ENCODE measurements at places on chromosomes 6 and 20.

GRCh38 chr20:53294804-53295203, 298.8 kb downstream of the ZNF217 start:
- no peak for DNase-seq

- DNase-seq: peak; percentile 41
Observed at GRCh38 chr6:45388328-45388727, 10.6 kb upstream of the SUPT3H start.

GRCh38 chr6:33030245-33030644, 20.9 kb upstream of the HLA-DOA start:
- no peak for DNase-seq

DNA sequence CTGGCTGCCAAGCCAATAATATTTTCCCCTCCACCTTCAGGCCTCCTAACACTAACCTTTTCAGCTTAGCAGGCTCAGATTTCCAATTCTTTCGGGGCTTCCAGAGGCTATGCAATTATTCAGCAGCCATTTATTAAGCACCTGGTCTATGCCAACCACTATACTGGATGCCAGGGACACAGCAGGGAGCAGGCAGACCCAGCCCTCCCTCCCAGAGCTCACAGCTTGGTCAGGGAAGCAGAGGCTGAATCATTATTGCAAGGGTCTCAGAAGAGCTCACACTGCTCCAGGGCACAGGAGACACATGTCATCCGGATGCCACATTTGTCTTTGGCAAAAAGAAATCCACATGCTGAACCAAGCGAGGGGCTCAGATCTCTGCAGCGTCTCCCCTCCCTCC, 1.3 kb downstream of the BPIFB1 start:
- DNase-seq: no peak

- no peak for DNase-seq
Observed at GRCh38 chr6:40281402-40281801, 305.8 kb downstream of the LRFN2 start.

- DNase-seq: no peak
Observed at GRCh38 chr6:108836061-108836460, 12.2 kb upstream of the ARMC2 start.

GRCh38 chr6:135655055-135655454, 157.5 kb upstream of the AHI1 start:
- no peak for DNase-seq

GRCh38 chr6:26311385-26312095, 53.5 kb upstream of the BTN3A2 start:
- peak; percentile 75 for DNase-seq

DNA sequence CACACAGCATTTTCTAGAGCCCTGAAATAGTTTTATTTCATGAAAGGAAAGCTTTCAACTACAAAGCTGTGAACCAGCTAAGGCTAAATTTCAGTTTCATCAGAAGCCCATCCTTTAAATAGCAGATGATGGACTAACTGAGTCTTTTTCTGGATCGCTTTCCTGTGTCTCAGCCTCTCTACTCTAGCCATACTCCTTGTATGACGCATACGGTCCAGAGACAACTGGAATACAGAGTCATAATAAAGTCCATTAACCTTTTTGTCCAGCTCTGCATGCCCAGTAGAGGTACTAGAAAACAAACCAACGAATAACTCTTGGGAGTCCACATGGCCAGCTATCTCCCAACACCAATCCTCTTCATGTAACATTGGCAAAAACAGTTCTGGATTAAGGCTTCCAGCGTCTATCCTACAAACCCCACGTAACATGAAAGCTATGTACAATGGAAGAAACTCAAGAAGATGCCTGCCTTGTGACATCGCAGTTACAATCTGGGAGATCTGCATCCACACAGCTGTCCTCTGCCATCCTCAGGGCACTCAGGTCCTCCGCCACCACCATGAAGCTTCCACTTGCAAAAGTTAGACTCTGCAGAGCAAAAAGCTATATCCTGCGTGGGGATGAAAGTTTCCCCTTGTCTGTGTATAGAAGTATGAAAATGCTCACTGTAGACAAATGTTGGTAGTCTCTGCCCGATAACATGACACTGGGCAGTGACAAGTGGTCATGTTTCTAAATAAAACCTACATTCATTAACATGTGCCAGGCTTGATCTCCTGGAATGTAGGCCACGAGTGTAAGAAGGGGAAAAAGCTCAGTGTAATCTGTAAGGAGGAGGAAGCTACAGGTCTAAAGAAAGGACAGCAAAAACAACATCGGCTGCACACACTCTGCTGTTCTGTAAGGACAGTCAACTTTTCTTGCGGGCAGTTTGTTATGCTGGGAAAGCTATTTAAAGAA, 360.4 kb downstream of the ESR1 start:
- DNase-seq: no peak

GRCh38 chr6:1316489-1316971, 4.6 kb downstream of the FOXQ1 start:
- peak; percentile 48 for DNase-seq

DNA sequence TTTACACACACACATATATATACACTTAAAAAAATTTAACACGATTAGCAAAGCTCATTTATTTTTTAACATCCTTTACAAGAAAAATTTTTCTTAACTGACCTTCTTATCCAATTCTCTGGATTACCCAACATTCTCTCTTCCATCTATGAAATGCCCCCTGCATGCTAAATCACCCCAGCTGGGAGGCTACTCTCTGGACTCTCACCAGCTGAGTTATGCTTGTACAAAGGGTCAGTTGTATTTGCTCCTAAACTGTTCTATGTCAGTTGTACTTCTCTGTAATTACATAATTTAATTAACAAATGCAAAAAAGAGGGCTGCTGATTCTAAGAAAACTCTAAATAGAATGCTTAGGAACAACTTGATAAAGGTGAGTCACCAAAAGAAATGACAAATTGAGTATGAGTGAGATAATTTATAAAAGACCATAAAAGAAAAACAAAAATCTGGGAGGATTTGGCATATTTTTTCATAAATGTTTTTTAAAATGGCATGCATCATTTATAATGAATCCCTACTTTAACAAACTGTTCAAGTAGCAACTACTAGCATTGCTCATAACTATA, 120.5 kb downstream of the KIF13A start:
- DNase-seq: no peak

DNA sequence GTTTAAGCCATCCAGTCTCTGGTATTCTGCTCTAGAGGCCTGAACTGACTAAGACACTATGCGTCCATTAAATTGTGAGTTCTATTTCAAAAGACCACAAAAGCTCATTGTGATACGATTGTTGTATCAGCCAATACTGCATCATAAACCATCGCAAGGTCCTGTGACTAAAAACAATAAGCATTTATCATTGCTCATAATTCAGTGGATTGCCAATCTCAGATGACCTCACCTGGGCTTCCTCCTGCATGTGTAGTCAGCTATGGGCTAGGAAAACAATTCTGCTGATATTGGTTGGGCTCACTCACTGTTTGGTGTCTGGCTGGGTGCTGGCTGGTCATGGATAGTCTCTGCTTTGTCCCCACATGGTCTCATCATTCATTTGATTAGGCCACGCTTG, 592.7 kb upstream of the BTBD3 start:
- DNase-seq: no peak

GRCh38 chr20:23251779-23252178, 98.8 kb upstream of the NXT1 start:
- DNase-seq: no peak

DNA sequence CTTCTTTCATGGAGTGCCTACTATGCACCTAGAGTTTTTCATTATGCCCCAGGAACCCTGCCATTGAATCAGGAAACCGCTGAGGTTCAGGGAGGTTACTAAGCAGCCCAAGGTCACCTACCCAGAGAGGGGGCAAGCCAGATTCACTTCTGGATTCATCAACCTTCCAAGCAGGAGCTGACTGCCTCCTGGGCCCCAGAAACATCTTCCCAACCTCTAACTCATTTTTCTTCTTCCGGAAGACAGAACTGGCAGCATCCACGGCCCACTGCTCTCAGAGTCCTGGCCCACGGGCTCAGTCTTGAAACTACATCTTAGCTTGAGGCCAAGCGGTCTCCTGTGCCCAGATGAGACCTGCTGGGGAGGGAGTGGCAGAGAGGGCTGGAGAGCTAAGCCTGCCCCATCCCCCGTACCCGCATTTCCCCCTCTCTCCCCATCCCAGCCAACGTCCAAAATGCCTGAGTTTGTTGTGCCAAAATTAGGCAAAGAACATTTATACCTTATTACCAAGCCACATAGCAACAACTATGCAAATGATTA, 281.0 kb downstream of the CDC5L start:
- no peak for DNase-seq

GRCh38 chr20:23264545-23264944, 86.0 kb upstream of the NXT1 start:
- no peak for DNase-seq

DNA sequence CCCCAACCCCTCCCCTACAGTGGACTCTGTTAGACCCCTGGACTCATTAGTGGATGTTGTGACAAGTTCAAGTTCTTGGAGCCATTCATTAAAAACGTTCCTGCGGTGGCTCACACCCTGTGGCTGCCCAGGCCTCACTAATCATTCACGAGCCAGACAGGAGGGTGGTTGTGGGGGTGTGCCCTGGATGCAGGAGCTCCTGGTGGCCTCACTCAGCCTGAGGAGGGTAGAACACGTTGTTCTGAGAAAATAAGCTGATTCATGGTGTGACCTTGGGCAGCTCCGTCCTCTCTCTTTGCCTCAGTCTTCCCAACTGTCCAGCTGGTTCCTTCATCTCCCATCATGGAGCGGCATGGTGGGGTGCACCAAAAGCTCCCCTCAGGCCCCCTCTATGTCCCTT, 16.7 kb downstream of the SLC13A3 start:
- DNase-seq: no peak

DNA sequence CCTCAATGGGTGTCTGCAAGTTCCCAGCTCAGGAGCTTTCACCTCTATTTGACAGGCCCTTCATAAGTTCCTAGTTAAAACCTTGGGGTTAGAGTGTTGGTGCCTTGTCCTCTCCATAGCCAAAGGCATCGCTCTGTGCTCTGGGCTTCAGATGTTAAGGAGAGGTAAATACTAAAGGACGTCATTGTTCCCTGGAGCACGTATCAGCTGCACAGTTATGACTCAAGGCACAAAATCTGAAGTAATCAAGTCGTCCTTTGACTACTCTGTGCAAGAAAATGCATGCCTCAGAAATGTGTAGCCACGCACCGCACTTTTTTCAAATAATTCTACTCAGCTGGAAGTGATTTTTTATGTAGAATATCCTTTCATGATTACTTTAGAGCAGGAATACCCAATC, 240.8 kb upstream of the QKI start:
- no peak for DNase-seq

GRCh38 chr6:21523652-21524051, 69.9 kb upstream of the SOX4 start:
- no peak for DNase-seq

GRCh38 chr20:44533928-44534327, 12.1 kb upstream of the SERINC3 start:
- DNase-seq: no peak

GRCh38 chr20:56988446-56988845, 278.0 kb downstream of the BMP7 start:
- no peak for DNase-seq

DNA sequence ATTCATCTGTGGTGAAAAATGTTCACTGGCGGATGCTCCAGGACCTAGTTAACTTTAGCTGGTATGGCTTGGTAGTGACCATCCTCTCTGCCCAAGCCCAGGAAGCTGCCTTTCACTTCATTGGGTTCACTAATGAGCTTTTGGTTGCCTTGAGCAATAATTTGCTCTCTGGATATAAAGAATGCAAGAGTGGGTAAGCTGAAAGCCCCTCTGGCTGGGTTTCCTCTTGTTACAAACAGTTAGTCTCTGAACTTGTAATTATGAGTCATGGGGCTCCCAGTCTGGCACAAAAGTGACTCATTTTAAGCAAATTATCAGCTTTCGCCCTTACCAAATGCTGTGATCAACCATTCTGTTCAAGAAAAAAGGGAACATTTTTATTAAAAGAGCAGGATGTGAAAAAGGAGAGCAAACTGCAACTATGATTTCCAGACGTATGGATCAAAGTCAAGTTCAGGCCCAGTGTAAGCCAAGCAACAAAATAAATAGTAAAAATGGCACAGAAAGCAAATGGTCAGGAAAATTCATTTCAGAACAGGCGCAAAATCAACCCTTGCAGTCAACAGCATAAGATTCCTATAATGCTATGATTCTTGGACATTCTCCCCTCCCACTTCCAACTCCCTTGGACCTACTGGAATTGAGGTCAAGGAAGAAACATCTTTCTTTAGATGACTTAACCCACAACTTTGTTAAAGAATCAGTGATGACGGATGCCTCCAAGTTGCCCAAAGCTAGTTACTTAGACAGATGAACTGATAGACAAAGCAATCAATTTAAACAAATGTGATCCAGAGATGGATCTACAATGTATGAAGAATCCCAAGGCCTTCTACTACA, 130.0 kb upstream of the KCNK16 start:
- DNase-seq: no peak

DNA sequence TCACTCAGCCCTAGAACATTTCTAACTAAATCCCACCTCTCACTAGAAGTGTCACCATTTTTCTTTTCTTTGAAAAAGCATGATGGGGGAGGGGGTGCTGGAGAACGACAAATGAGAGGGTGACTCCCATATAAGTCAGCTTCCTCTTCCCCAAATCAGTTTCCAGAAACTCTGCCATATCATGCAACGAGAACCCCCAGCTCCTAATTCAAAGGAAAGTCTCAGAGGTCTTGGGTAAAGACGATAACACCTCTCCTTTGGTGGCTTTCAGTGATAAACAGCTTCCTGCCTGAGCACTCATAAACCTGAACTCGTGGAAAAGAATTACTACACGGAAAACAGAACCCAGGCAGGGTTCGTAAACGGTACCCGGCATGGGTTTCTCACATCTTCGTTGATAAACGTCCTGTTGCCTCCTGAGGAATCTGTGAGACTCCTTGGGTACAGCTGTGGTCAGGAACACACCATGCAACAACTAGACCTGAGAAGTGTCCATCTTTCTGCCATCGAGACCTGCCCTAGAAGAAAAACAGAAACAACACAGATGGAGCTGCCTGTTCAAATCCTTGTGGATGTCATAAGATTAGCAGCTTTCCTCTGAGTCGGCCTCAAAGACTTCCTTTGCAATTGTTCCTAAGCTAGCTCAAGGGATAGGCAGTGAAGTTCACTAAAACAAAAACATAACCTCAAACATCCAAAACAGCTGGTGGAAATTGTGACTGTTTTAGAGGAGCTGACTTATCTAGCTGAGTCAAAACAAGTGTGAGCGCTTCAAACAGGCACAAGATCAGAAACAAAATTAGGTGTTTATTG, 185.8 kb upstream of the PRDM1 start:
- no peak for DNase-seq

GRCh38 chr20:17726902-17727301, 27.1 kb downstream of the BANF2 start:
- DNase-seq: no peak

GRCh38 chr6:129597023-129597713, 112.8 kb downstream of the ARHGAP18 start:
- no peak for DNase-seq

- peak; percentile 57 for DNase-seq
Observed at GRCh38 chr20:13105864-13106457, 97.2 kb downstream of the SPTLC3 start.

- DNase-seq: no peak
Observed at GRCh38 chr6:3367630-3368029, 89.2 kb downstream of the SLC22A23 start.

- DNase-seq: no peak
Observed at GRCh38 chr6:146912730-146913685, 291.2 kb upstream of the STXBP5 start.
